ENCODE measurements at places on chromosomes 13 and 19.
A peak's percentile ranks its signal among the peaks of the same experiment; 100 is the strongest.

DNA sequence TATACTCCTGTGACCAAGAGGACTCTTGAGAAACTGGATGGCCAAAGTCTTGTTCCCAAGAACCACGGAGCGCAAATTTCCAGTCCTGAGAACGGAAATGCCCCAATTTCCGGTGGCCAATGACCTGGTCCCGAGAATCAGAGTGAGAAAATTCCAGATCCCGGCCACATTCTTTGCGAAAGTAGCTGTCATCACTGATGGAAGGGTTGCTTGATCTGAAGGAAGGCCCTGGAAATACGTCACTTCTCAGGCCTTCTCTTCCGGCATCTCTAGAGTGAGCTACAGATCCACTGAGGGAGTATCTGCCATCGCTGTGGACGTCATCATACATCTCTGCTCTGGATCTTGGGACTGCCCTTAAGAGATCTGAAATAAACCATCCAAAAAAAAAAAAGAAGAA is 7.5 kb downstream of the SUGP2 start:
- no peak for DNase-seq

GRCh38 chr19:38059897-38060296 is 152.9 kb downstream of the SIPA1L3 start:
- DNase-seq = no peak

DNA sequence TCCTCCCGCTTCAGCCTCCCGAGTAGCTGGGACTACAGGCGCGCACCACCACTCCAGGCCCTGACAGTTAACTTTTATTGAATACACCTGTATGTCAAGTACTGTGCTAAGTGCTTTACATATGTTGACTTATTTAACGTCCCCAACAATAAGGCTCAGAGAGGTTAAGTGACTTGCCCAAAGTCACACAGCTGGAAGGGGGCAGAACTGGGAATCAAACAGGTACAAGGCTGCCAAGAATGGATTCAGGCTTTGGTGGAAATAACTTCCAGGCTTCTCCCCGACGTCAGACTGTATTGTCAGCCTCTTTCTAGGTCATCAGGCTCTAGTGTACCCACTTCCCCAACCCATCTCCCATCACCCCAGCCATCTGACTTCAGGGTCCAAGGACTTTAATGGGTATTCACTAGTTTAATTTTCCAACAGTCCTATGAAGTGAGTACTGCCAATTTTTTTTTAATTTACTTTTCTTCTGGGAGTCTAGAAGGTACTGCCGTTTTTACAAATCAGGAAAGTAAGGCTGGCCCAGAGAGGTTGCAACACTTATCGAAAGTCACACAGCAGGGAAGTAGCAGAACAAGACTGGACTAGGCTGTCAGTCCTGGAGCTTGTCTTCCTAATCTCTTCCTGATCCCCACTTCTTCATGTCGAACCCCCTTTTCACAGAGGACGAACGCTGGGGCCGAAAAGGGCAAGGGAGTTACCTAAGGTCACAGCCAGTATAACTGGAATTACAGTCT is 4.9 kb upstream of the CKM start:
- DNase-seq = no peak

GRCh38 chr19:3669947-3670795 is 30.1 kb downstream of the PIP5K1C start:
- DNase-seq = no peak

DNA sequence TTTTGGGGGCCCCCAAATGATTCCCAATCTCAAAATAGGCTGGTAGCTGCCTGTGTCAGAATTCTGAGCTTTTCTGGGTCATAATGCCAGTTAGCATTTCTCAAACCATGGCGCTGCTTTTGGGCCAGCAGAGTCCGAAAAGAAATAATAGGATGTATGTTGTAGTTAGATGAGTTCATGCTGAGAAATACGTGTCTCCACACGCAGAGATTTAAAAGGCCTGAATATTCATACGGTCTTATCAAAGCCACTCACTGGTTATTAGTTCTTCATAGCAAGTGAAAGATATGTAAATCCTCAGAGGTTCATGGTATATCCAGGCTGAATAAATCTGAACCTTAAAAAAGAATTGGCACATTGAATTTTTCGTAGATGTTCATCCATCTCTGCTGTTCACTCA is 124.5 kb downstream of the SHISA2 start:
- no peak for DNase-seq

- no peak for DNase-seq
These were observed 20.2 kb downstream of the DNAJC3 start for GRCh38 chr13:95697052-95697680.

- DNase-seq = no peak
These were observed 11.6 kb upstream of the ARL11 start for GRCh38 chr13:49616676-49617065.

DNA sequence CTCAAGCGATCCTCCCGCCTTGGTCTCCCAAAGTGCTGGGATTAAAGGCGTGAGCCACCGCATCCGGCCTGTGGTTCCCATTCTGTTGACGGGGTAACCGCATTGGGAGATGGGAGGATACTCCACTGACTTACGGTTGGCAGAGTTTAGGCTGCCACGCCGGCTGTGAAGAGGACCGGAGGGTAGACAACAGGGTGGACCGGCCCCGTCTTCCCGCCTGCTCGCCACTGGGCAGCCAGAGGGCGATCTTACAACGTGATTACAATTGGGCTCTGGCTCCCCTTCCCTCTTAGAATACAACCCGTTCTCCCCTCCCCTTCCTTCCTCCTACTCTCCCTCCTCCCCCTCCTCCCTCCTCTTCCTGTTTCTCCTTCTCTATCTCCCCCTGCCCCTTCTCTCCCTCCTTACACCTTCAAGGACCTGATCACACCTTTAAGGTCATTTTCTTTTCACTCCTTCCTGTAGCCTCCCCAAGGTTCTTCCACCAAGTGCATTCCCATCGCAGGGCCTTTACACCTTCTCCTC is 957 bp upstream of the CCDC194 start:
- DNase-seq = peak; percentile 58

DNA sequence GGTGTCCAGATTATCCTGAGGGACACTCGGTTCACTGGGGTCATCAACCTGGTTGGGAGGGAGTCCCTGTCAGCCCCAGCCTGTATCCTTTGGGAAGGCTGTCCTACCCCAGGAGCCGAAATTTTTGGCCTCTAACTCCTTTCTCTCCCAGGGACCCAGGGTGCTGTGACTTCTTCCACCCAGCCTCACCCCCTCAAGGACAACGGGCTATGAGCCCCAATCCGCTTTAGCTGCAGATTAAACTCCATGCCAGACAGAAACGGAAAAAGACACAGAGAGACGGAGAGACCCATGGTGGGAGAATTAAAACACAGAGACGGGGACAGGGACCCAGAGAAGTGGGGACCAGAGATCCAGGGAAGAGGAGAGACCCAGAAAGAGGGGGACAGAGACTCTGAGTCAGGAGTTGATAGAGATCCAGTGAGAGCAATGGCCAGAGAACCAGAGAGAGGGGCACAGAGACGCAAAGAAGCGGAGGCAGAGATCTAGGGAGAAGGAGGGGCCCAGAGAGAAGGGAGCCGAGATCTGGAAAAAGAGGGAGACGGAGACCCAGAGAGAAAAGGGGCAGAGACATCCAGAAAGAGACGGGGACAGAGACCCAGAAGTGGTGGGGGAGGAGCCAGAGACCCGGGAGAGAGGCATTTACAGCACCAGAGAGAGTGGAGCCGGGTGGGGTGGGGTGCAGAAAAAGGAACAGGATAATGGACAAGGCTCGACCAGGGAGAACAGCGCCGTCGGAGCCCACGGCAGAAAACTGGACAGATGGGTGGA is 703 bp downstream of the SLC17A7 start:
- no peak for DNase-seq

DNA sequence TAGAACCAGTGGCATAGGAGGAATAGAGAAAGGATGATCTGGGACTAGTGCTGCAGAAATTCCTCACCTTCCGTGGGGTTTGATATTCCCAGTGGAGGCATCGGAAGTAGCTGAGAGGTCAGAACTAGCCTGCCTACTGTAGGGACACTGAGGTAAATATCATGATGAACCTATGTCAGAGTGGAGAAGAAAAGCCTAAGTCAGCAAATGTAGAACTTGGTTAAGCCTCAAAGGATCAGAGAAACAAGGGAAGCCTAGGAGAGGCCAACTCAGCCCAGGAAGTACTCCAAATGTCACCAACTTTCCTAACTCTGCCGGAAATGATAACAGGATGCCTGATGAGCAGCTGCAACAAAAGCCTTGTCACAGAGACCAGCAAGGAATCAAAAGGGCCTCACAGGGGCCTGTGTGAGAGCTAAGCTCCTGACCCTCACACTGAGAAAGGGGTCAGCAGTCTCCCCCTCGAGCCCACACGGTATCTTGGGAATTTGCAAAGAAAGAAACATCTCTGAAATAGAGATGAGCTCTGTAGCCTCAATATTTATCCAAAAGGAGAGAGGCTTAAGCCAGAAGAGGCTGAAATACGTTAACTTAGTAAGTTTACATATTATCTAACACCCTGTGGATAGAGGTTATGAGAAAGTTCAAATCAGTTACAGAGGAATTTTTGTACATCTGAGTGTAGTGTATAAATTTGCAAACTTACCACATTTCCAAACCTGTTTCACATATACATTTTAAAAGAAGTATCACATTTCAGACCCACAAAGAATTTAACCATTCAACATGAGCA is 1064.3 kb downstream of the DIAPH3 start:
- no peak for DNase-seq

DNA sequence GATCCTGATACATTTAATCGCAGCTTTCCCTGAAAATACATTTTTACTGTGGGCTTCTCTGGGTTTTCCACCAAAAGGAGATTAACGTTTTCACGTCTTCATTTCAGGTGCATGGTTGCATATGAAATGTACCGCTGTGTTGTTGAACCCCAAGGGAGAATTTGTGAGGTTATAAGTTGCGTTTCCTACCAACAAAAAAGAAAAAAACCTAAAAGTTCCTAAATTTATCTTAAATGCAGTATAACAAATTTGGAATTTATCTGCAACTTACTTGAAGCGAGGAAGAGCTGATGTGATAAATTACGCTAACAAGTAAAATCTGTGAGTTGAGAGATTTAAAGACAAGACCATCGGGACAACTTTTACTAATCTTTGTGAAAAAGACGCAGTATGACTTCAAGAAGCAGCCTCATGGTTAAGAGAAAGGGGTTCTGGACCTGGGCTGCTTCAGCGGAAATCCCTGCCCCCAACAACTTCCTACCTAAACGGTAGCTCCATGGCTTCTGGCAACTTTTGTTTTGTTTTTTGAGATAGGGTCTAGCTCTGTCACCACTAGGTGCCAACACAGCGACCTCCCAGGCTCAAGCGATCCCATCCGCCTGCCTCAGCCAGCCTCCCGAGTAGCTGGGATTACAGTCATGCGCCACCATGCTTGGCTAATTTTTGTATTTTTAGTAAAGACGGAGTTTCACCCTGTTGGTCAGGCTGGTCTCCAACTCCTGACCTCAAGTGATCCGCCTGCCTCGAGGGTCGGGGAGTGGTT is 958 bp upstream of the OBI1 start:
- no peak for DNase-seq

GRCh38 chr19:35929876-35930275 is 6.3 kb upstream of the LRFN3 start:
- no peak for DNase-seq

GRCh38 chr13:69124996-69125395 is 982.6 kb upstream of the ATXN8OS start:
- peak; percentile 2 for DNase-seq

DNA sequence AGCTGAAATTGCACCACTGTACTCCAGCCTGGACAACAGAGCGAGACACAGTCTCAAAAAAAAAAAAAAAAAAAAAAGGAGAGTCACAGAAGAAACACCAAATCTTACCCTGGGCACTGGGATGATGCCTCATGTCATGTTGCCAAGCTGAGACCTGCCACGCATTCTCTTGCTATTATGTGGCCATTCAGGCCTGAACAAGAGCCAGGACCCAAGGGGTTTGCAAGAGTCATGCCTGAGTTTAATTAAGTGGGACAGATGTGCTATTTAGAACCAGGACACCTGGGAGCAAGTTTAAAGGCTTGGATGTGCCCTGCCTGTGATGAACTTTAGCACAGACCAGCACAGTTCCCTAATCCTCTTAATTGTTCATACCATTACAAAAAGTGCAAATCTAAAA is 9.8 kb downstream of the PNMA8A start:
- no peak for DNase-seq

DNA sequence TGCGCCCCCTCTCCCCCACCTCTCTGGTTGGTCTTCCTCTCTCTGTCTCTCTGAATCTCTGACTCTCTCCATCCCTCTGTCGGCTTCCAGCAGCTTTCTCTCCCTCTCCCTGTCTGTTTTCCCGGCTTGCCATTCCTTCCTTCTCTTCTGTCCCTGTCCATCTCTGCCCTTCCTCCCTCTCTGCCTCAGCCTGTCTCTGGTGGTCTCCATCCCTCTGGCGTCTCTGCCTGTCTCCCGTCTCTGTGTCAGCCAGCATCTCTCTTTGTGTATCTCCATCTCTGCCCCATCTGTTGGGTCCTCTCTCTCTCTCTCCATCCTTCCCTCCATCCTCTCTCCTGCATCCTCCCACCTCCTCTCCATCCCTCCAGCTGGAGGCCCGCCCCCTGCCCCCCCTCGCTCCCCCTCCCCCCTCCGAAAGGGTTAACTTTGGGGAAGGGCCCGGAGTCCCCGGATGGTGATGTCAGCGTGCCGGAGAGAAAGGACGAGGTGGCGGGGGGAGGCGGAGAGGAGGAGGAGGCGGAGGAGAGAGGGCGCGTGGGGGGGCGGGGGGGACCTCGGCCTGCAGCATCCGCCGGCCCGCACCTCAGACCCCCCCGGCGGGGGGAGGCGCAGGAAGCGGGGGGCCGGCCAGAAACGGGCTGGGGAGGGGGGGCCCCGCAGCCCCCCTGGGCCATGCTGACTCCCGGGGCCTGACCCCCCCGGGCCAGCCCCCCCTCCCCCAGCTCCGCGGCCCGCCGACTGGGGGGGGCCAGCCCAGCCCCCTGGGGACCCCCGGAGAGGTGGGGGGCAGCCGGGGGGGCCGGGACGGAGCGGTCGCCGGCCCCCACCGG is at the start of gene BRSK1:
BRSK1 (plus strand) TSS at position 450 of the 830 bp plus-strand sequence. CDS start 446 bp downstream, outside the sequence.
- DNase-seq = peak; percentile 63

- no peak for DNase-seq
These were observed 275.2 kb upstream of the PCDH9 start for GRCh38 chr13:67505376-67505775.

GRCh38 chr13:78841358-78841963 is 182.5 kb upstream of the OBI1 start:
- no peak for DNase-seq

GRCh38 chr19:313988-314815 is 23.0 kb upstream of the PLPP2 start:
- DNase-seq = no peak

- DNase-seq = no peak
These were observed 3.2 kb upstream of the POLR2E start for GRCh38 chr19:1098177-1099051.

GRCh38 chr13:25561812-25562211 is 190.0 kb downstream of the ATP8A2 start:
- DNase-seq = no peak

- DNase-seq = no peak
These were observed 1.3 kb downstream of the NAT14 start for GRCh38 chr19:55486043-55486970.

GRCh38 chr13:32737679-32738078 is 151.4 kb downstream of the PDS5B start:
- peak; percentile 49 for DNase-seq

DNA sequence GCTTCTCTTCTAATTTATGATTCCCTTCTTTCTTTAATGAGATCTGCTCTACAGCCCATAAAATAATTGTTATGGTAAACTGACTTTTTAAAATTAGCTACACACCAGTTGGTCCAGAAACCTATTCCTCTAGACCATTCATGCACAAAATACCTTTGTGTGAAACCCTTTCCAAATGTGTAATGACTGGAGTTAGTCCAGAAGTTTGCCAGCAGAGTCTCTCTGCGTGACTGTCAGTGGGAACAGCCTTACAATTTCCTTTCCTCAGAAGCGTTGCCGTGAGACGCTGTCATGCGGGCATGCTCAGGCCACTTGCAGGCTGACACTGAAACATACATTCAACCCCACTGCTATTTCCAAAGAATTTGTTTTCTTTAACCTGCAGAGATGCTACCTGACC is 965.2 kb downstream of the PCDH9 start:
- DNase-seq = peak; percentile 31

All from ACHN (cell line).